ENCODE measurements at places on chromosomes 6 and 20.
A peak's percentile ranks its signal among the peaks of the same experiment; 100 is the strongest.

GRCh38 chr6:41428336-41428995, 93.1 kb downstream of the NCR2 start:
- DNase-seq: peak; percentile 95

DNA sequence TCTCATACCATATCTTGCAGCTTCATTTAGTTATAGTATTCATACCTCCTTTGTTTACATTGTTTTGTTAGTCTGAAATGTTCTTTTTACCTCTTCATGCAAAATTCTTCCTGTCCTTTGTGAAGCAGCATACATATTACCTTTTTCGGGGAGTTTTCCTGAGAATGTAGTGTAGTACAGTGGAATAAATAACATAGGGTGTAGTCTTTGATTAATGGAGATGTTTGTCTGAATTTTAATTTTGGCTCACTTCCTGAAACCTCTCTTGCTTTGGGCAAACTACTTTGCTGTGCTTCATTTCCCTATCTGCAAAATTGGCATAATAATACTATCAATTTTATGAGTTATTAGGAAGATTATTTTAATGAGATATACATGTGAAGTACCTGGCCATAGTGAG, 5.6 kb downstream of the MACROD2 start:
- DNase-seq: no peak

DNA sequence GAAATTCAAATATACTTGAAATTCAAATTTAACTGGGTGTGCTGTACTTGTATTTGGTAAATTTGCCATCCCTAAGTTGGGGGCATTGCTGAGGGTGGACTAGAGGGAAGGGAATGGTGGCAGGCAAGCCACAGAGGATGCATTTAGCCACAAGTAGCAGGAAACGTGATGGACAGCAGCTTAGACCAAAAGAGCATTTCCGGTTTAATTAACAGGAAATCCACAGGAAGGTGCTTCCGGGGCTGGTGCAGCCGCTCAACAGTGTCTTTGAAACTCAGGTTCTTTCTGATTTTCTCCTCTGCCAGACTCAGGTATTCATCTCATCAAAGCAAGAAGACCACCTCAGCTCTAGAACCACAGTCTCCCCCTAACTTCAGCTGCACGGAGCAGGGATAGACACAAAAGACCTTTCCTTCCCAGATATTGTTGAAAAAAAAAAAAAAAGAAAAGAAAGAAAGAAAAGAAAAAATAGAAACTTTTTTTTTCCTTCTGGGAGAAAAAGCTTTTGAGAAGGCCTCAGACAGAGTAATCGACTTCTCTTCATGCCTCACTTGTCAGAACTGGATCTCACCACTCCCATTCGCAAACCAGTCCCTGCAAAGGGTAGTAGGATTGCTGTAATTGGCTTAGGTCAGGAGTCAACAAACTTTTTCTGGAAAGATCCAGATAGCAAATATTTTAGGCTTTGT, 8.0 kb upstream of the BCAS1 start:
- no peak for DNase-seq

GRCh38 chr6:130822736-130823135, 4.5 kb upstream of the SMLR1 start:
- no peak for DNase-seq

- DNase-seq: no peak
These were observed 279.8 kb downstream of the TSHZ2 start for GRCh38 chr20:53252002-53252401.

DNA sequence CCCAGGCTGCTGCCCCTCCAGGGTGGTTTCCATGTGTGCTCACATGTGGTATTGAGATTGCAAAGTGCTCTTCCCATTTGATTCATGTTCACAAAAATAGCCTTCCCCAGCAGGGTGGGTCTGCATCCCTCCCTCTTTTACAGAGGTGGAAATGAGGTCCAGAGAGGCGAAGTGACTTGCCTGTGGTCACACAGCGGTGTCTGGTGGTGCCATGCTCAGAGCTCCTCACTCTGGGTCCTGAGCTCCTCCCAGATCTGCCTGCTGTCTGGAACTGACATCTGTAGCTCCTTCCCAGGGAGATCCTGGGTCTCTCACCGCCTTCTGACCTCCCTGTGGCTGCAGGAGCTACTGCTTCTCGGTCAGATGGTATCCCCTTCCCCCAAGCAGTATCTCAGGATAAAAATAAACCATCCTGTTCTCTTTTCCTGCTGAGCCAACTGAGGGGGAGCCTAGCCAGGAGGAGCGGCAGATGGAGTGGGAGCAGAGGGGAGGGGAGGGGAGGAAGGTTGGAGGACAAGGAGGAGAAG, 11.9 kb downstream of the CD40 start:
- no peak for DNase-seq

GRCh38 chr6:19349429-19349828, 487.7 kb upstream of the ID4 start:
- DNase-seq: no peak

- no peak for DNase-seq
These were observed 494.7 kb upstream of the SLC35B3 start for GRCh38 chr6:8930009-8930408.

- no peak for DNase-seq
These were observed 36.0 kb downstream of the KIZ start for GRCh38 chr20:21161926-21162325.

DNA sequence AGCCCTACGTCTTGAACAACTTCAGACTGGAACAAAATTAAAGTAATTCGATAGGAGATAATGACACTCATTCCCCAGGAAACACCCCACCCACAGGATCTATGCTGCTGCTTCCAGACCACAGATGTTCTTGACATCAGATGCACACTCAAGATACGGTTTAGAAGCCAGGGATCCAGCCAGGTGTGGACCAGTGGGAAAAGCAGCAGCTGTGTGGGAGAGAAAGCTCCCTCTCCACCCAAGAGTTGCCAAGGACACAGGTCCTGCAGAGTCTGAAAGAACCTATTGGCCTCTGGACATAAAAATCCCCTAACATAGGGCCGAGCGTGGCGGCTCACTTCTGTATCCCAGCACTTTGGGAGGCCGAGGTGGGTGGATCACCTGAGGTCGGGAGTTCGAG, 91.7 kb upstream of the NFATC2 start:
- no peak for DNase-seq

DNA sequence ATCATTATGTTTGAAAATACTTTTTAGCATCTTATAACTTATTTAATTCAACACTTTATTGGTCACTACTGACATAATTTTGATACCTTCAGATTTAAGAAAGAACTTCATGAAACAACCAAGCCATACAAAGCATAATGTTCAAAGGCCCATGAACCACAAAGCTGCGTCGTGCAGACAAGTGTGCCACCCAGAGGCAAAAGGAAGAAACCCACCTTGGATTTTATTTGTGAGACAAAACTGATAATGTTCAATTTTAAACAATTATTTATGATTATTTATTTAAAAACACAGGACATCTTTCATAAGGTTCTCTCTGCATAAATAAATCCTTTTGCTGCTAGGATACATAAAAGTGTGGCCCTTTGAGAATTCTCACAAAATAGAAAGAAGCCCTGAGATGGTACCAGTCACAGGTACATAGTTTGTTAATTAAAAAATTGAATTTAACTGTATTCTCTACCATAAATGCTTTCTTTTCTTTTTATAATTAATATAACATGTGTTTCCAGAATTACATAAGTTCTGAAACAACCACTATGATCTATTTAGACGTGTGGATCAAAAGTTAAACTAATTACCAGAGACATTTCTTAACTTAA, 143.7 kb downstream of the RALGAPA2 start:
- DNase-seq: peak; percentile 49

GRCh38 chr6:64034910-64035655, 399.5 kb downstream of the PHF3 start:
- DNase-seq: no peak

- peak; percentile 49 for DNase-seq
These were observed 92.6 kb downstream of the RNGTT start for GRCh38 chr6:88870717-88871330.

GRCh38 chr6:106163446-106163965, 77.4 kb downstream of the PRDM1 start:
- DNase-seq: no peak

GRCh38 chr20:42281801-42282200, 663.6 kb upstream of the CHD6 start:
- DNase-seq: no peak

DNA sequence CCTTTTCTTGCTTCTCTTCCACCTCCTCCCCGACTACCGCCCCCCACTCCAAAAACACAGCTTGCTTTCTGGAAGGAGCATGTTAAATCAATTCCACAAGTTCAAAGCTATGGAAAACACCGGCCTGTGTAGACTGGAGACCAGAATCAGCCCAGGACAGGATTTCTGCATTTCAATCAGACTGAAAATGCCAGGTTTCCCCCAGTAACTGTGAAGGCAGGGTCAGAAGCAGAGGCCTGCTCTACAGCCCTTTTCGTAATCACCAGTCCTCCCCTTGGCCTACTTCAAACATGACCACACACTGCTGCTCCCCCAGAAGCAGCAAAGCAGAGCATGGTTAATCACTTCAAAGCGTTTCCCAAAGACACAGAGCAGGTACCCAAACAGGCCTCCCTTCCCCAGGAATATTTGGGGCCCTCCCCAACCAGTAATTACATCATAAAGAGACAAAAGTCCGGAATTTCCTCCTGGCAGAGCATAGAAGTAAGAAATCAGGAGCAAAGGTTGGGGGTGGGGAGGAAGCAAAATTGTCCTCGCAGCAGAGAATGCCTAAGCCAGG, 38.4 kb downstream of the ZMYND8 start:
- DNase-seq: no peak

DNA sequence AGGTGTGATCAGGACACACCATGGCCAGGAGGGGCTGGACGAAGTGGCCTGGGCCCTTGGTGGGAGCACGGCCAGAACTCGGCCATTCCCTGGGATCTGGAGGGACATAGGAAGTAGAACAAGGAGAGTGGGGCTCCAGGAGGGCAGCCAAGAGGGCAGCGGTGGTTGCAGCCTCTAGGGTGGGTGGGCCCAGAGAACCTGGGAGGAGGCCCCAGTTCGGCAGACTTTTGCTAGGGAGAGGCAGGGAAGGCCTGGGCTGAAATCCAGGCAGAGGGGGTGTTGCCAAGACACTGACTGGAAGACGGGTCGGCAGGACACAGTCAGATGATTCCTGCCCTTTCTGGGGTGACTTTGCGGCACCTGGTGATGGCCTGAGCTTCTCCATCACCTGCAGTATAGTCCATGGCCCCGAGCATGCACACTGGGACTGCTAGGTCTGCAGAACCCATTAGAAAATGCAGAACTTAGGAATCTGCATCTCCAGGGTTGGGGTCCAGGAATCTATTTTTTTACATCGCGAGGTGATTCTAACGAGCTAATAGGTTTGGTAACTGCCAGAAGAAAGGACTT, 224.8 kb downstream of the SYNDIG1 start:
- no peak for DNase-seq

- no peak for DNase-seq
These were observed 135.5 kb downstream of the ISM1 start for GRCh38 chr20:13356591-13356990.

GRCh38 chr6:43614396-43614730, 14.7 kb downstream of the GTPBP2 start:
- no peak for DNase-seq

DNA sequence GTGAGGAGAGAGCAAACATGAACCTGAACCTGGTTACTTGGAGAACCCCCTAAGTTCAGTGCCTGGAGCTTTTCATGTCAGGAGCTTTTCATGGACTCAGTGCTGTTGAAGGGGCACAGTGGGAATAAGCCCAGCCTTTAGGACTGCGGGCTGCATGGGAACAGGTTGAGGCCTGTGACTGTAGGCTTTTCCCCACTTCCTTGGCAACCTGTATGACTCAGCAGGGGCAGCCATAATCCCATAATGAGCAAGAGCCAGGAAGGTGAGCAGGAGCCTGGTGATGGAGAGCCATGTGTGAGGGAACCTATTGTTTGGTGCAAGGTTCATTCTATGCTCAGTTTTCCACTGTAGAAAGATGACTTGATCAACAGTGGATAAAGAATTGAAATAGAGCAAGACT, 23.4 kb downstream of the MEP1A start:
- DNase-seq: no peak

DNA sequence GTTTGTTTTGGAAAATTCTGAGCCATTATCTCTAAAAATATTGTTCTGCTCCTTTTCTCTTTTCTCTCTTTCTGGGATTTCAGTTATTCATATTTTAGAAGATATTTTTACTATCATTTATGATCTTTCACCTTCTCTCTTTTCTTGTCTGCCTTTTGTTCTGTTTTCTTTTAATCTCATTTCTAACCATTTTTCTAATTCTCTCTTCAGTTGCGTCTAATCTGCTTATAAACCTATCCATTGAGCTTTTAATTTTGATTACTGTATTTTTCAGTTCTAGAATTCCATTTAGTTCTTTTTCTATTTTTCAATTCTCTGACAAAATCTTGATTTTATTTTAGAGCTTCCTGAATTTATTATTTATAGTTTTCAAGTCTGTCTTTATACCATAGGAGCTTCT, 42.2 kb upstream of the COL10A1 start:
- DNase-seq: no peak

DNA sequence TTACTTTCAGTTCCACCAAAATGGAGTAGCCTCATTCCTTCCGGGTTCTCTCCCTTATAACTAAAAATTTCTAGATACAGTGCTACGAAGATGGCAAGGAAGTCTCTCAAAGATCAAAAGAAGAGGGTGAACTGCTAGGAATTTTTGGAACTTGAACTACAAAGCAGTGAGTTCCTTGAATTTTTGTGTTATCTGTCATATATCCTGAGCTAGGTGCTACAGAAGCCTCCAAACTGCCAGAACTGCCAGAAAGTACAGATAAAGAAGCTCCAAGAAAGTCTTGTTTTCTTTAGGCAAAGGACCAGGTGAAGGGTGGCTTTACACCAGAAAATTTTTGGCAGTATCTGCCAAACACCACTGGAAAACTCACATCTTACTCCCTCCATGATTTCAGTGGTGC, 218.8 kb upstream of the FLRT3 start:
- DNase-seq: no peak

GRCh38 chr6:135667691-135668455, 170.3 kb upstream of the AHI1 start:
- DNase-seq: no peak

GRCh38 chr6:15434263-15434662, 188.4 kb downstream of the JARID2 start:
- DNase-seq: no peak

- DNase-seq: no peak
These were observed 77.7 kb downstream of the ASCC3 start for GRCh38 chr6:100803264-100804045.

- DNase-seq: no peak
These were observed 93.1 kb downstream of the JAG1 start for GRCh38 chr20:10580700-10581099.

GRCh38 chr20:32183947-32184635, 23.5 kb downstream of the PLAGL2 start:
- no peak for DNase-seq
